ENCODE measurements at places on chromosomes 12 and 14.

DNA sequence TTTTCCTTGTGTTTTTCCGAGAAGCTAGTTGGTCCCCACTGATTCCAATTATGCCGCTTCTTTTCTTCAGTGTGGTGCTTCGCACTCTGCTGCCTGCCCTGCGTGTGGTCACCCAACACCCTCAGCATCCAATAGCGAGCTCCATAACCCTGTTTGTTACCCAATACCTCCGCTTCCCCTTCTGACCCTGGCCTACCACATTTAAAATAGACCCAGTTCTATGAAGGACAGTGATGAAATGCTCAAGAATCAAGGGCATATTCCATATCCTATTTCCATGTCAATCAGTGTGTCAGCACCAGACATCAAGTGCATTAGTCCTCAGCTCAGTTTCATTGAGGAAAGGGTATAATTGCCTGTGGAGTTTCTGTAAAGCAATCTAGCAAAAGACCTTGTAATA lies 9.5 kb downstream of the NDRG2 start:
- no peak for DNase-seq

- DNase-seq = peak; percentile 72
Measured at GRCh38 chr12:75722714-75723200, 211.3 kb upstream of the KRR1 start.

- no peak for DNase-seq
Measured at GRCh38 chr12:1318327-1319031, 275.9 kb downstream of the FBXL14 start.

DNA sequence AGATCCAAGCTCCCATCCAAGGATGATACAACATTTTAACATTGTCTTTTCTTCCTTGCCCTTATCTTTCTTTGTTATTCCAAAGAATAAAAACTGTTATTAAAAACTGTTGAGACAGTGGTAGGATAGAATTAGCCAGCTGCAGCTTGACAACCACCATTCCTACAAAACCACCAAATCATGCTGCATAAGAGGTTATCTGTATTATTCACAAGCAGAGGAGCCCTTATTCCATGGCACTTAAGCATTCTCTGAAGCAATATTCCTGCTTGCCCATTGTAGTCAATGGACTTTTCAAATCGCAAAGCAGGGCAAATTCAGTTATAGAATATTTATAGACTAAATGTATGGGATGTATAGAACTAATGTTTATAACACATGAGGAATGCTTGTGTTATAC lies 3.4 kb downstream of the ABCD2 start:
- DNase-seq = no peak

GRCh38 chr12:29403991-29404390 lies 23.0 kb upstream of the ERGIC2 start:
- no peak for DNase-seq

GRCh38 chr14:100466111-100466856 lies 120.9 kb downstream of the BEGAIN start:
- no peak for DNase-seq

DNA sequence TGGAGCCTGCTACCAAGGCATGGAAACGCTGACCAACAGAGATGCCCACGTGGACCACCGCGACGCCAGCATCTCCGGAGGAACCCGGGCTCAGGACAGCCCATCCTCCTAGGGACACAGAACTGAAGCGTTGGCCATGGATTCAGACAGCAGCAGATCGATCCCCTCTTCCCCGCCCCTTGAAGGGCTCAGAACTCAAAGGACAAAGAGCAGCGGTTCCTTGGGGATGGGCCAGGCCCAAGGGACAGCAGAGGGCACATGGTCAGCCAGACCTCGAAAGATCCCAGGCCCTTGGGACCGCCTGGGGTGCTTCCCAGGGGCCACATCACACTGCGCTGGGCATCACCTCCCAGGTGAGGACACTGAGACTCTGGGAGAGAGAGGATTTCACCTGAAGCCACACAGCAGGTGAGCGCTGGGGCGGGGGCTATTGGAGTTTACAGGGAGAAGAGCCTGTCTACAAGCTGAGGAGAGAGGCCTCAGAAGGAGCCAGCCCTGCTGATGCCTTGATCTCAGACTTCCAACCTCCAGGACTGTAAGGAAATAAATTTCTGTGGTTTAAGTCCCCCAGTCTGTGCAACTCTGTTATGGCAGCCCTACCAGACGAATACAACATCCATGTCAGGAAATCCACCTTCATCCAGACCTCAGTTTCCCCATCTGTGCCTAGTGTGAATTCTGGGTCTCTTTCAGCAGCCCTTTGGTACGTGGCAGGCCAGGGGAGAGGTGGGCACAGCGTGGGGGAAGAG lies 49.4 kb downstream of the CCNK start:
- DNase-seq = no peak

DNA sequence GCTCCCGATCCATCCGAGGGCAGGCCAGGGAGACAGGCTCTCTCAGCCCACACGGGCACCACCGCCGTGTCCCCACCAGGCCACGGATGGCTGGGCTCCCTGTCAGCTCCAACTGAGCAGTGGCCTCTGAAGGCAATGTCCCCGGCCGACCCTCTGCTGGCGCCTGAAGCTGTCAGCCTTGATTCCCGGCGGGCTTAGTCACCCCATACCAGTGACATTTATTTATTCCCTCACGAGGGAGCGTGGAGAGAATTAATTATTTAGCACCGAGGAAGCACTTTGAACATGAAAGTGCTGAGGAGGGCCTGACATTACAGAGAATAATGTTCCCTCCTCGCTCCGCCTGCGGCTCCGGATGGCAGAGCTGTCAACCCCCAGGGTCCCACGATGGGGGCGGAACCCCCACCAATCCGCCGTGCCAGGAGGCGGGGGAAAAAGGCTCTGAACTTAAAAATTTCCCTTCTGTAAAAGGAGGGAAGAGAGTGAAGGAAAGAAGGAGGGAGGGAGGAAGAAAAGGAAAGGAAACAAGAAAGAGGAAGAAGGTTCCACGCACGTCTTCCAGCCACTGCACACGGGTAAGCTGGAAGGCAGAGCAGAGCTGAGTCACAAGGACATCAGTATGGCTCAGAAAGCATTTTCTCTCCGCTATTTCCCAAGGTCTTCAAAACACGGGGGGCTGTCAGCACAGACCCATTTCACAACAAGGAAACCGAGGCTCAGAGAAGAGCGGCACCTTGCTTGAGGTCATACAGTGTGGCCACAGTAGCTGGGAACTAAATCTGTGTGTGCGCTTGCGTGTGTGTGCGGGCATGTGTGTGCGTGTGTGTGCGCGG lies 108.7 kb upstream of the NCOR2 start:
- DNase-seq = no peak

DNA sequence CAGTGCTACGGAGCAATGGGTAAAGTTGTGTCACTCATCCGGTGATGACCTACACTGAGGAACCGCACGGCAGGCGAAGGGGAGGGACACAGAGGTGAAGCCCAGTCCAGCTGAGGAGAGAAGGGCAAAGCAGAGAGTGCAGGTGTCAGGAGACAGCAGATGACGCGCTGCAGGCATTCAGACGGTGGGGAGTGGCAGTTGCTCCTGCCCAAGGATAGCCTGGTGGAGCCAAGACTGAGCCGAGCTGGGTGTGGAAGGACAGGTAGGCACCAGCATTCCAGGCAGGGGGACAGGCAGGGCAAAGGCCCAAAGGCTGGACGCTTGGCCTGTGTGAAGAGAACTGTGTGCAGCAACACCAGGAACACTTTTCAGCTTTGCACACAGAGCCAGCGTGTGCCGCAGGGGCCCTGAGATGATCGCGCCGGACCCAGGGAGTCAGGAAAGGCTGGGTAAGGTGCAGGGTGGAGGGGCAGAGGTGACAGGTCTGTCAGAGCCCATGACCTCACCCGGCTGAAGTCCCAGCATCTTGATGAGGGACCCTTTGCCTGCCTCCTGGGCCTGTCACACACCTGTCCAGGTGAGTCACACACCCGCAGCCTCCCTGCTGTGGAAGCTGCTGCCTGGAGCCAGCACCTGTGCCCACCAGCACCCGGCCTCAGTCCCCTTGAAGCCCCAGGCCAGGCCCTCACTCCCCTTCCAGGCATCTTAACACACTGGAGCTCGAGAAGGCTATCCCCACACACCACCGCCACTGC lies 48.4 kb downstream of the TSPAN11 start:
- DNase-seq = no peak

DNA sequence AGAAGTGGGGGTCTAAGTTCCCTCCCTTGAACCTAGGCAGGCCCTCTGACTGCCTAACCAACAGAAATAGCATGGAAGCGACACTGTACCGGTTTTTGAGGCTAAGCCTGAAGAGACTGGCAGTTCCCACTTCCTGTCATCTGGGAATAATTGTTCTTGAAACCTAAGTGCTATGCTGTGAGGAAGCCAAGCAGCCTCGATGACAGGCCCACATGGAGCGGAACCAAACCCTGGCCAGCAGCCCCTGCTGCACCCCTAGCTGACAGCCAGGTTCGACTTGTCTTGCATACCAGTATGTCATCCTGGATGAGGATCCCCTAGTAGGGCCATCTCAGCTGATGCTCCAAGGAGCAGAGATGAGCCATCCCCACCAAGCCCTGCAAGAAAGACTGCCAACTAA lies 6.4 kb upstream of the GPR68 start:
- DNase-seq = no peak

DNA sequence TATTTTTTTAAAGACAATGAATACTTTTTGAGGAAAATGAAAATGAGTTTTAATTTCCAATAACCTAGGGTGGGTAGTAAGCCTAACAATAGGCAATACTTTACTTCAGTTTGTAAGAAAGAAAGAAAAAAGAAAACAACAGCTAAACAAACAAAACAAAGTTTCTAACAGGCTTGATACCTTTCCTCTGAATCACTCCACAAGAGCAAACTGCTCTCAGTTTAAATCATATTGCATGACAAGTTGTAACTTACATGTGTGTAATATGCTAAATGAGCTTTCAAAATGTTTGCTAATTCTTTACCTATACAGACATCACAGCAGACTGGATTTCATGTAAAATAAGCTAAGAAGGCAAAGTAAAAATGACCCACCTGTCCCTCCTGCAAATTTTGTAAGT lies 6.7 kb upstream of the LMO3 start:
- no peak for DNase-seq

DNA sequence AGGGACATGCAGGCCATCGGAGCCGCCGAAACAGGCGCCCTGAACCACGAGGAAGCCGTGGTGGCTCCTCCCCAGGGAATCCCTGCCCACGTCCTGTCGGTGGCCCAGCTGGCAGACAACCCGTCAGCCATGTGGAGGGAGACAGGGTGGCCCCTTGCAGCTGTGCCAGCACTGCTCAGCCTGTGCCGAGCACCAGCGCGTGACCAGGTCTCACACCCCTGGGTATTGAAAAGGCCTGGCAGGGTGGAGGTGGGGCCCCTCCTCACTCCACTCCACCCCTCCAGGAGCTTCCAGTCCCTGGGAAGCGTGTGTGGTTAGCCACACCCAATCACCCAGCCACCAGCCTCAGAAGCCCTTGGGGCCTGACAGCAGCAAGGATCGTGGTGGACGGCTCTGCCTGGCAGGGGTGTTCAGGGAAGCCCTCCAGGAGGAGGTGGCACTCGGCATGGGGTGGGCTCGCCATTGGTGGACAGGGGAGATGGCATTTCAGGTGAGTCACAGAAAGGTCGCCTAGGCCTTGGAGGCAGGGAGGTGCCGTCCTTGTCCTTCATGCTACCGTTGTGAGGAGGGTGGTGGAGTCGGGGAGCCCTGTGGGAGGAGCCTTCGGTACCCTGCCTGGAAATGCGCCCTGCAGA lies 12.3 kb upstream of the DLK1 start:
- DNase-seq = peak; percentile 38

DNA sequence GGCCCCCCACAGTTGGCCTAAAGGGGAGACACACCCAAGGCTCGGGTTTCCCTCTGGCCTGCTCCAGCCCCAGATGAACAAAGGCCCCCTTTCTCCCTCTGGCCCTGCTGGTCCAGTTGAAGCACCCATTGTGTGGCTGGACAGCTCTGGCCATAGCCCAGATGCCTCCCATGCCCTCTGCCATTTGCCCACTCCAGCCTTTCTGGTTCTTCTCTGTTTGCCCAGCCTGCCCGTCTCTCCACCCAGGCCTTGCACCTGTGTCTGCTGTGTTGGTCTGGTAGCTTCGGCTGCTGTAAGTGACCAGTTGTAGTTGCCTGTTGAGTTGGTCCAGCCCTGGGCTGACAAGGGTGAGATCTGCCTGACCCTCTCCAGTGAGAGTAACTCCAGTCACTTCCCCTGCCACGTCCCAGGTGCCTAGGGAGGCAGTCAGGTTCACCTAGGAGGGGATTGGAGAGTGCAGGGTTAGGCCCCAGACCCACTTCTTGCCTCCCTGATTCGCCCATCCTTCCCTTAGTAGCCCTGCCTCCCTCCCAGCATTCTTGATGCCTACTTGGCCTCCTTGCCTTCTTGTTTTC lies 3.0 kb downstream of the B4GALNT1 start:
- DNase-seq = no peak

GRCh38 chr12:126107659-126108058 lies 1042.4 kb downstream of the AACS start:
- no peak for DNase-seq

DNA sequence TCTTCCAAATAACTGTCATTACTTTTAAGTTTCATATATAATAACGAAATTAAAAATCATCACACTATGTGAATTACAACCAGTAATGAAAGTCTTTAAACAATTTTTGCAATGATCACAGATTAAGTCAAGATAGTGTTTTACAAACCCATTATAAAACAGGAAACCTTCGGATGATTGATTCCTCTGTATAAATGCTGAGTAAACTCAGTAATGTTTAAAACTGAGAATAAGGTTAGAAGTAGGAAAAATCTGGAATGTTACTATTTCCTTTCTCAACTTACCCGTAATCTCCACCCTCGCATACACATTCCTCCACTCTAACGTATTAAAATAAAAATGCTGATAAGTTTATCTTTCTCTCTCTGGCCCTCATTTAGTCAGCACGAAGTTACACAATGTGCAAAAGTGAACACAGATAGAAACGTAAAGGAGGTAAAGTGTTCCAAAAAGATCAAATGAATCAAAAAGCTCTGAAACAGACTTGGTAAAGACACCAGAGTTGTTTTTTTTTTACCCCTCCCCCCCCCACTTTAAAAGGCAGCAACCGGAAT lies 1.6 kb downstream of the ZFC3H1 start:
- DNase-seq = no peak

- no peak for DNase-seq
Measured at GRCh38 chr12:32002848-32003493, 43.8 kb downstream of the RESF1 start.

DNA sequence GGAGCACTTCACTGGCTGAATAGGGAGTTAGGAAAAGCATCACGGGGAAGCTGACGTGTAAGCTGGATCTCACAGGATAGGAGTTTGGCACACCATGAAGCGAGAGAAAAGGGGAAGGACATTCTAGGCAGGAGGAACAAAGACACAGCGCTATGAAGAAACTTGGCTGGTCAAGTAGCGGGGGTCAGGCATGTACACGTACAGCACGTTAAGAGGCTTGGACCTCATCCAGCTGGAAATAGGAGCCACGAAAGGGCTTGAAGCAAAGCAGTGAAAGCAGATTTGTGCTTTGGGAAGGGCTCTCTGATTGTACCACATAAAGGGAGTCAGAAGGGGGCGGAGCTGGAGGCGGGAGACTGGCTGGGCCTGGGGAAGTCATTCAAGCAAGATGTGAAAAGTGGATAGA lies 19.6 kb upstream of the GALNT8 start:
- no peak for DNase-seq

All from RPMI8226 (cell line).